ENCODE measurements at places on chromosomes 12 and 14.

GRCh38 chr12:121279071-121279375 is 17.5 kb downstream of the CAMKK2 start:
- no peak for DNase-seq

- no peak for DNase-seq
Observed at GRCh38 chr14:75268633-75269550, 9.7 kb upstream of the FOS start.

DNA sequence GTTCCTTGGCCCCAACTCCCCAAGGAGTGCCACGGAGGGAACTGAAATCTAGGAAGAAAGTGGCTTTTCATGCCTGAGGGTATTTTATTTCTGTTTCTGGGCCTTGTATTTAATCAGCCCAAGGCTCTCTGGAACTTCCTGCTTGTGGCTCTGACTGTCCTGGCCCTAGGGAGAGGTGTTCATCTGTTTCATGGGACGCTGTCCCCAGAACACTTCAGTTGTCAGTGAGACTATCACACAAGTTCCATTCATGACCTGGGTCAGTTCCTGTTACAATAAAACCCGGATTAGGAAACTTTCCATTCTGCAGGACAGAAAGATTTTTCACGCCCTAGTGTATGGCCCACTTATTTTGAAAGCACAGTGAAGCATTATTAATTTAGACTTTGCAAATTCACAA is 18.5 kb upstream of the TC2N start:
- DNase-seq: no peak

GRCh38 chr12:2891240-2892053 is 756 bp downstream of the TULP3 start:
- DNase-seq: no peak

DNA sequence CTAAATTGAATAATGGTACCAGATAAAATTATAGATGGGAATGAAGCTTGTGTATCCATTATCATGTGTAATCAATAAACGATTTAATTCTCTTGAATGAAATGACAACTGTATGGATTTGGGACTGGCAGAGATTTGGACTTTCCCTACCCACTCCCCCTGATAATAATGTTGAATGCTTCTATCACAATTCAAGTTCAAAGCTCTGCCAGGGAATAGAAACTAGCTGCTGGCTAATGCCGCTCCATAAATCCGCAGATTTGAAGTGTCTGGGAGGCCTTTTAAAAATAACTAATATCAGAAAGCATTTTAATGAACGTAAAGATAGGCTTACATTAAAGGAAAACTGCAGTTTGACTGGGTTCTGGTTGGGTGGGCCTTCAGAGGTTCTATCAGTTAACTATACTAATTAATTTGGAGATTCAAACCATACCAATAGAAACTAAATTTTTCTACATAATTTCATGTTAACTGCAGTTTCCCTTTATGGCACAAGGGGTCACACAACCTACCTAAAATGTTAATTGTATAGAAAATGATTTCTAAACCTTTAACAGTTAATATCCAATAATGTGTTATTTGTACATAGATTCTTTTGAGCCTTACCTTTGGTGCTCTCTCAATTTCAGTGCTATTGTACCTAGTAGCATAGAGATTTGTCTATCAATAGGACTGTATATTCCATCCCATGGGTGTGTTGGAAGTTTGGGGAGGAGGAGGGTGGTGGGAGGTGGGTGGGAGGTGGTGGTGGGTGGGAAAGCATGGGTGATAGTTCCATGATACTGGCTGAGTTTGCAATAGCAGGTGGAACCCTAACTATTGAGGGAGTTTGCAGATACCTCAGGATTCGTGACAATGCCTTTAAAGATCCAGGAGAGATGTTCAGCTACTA is 4.9 kb downstream of the HNRNPA1 start:
- no peak for DNase-seq

GRCh38 chr12:126201981-126202537 is 1136.8 kb downstream of the AACS start:
- DNase-seq: no peak

- DNase-seq: no peak
Observed at GRCh38 chr12:94831081-94831751, 172.3 kb downstream of the NDUFA12 start.

DNA sequence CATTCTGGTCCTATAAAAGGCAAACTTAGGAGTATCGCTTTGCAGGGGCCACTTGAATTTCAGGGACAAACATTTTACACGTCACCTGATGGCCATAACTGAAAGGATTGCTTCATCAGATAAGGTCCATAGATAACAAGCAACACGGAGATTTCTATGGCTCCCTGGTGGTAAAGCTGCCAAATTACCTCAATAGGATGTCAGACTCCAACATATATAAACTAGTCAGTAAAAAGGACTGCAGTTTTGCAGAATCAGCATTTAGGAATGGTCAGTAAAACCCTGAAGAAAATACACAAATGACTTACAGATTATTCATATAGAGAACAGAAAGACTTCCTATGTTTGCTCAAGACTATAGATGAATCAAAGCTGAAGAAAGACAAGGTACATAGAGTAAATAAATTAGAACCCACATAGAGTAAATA is 66.1 kb upstream of the GRIP1 start:
- no peak for DNase-seq

DNA sequence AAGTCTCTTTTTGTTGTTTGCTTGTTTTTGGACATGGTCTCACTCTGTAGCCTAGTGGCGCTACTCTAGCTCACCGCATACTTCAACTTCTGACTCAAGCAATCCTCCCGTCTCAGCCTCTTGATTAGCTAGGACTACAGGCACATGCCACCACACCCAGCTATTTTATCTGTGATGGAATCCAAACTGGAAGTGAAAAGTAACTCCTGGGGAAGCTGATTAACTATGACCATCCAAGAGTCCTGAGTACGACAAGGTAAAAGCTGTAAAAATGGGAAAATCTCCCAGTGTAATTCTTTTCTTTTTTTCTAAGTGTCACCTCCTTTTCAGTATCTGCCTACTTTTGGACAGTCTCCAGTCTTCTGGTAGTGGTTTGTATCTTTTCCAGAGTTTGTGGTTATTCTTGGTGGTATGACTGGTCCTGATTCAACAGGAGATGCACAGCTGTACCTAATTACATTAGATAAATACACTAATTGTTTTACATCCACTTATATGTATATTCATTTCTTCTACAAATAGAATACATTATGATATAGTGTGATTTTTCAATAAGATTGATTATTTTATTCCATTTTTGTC is 97.8 kb downstream of the SLC6A15 start:
- no peak for DNase-seq

DNA sequence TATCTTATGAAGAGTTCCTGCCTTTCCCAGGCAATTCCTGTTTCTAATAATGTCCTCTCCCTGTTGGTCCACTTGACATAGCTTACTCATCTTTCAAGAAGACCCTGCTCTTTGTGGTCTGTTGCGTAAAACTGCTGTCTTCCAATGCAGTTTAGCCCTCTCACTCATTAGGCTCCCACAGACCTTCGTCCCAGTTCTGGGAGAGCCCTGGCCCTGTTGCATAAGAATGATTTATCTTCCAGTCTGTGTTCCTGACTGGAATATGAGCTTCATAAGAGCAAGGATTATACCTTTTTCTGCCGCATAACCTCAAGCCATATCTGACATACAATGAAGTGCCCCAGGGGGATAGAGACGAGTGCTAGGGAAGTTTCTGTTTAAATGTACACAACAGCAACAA is 365.9 kb upstream of the NOVA1 start:
- no peak for DNase-seq

DNA sequence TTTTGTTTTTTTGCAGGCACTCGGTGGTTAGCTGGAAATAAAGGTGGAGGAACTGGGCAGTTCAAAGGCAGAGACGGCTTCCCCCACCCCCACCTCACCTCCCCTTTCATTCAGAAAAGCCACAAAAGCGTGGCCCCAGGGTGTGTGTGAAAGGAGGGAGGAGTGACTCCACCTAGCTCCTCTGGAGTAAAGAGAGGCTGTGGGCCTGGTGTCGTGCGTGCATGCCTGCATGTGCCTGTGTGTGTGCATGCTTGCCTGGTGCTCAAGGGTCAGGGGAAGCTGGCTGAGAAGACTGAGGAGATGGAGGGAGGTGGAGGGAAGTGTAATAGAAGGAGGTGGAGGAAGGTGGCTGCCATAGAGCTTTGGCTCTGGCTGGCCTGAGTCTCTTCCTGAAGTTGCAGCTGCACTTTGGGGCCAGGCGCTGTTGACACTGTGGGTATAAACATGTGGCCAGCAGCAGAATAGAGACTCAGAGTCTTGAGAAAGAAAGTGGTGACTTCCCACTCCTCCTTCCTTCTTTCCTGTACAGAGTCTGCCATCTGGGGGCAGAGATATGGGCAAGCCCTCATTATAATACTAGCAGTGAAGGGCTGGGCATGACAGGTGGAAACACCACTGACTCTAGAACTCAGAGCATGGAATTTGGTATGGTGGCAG is 36.9 kb upstream of the SINHCAF start:
- no peak for DNase-seq

DNA sequence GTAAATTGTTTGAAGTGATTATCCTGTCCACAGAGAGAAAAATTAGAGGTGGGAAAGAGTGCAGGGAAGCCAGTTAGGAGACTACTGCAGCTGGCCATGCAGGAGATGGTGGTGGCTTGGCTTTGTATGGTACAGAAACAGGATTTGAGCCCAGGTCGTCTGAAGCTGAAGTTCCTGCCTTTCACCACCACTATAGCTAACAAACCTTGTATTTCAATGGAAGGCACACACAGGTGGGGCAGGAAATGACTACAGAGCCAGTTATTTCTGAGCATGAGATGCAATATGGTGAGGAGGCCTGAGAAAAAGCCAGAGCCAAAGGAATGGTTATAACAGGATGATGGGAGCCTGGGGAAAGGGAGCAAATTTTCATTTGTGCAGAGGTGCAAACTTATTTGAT is 103.9 kb downstream of the BTG1 start:
- no peak for DNase-seq

- no peak for DNase-seq
Observed at GRCh38 chr12:130220706-130221100, 58.4 kb downstream of the FZD10 start.

GRCh38 chr14:24365600-24366412 is 2.2 kb upstream of the NFATC4 start:
- no peak for DNase-seq

- no peak for DNase-seq
Observed at GRCh38 chr12:105539735-105540134, 209.2 kb downstream of the C12orf75 start.

- DNase-seq: no peak
Observed at GRCh38 chr12:52846356-52846970, 2.3 kb downstream of the KRT78 start.

DNA sequence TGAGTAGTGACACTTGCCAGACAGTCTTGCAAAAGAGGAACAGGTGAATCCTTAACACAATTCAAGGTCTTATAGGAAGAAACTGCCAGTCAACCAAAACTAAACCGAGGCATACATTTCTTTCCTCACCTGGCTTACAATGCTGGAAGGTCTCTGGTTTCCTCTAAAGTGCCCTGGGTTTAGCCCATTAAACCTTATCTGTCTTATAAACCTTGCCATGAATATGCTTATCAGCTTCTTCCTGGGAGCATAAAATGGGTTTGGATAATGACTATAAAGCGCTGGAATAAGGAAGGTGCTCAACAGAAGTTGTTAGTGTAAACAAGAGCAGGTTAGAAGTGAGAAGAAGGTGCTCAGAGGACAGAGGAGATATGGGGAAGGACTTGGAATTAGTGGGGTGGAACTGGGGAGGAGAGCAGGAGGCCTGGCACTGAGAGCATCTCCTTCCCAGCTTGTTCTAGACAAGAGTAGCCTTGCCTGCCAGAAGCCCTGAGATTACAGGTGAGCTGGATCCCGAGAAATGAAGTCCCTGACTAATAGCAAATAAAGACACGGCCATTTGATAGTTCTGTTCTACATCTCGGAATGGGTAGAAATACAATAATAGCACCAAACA is 14.1 kb upstream of the GPRC5A start:
- DNase-seq: no peak

DNA sequence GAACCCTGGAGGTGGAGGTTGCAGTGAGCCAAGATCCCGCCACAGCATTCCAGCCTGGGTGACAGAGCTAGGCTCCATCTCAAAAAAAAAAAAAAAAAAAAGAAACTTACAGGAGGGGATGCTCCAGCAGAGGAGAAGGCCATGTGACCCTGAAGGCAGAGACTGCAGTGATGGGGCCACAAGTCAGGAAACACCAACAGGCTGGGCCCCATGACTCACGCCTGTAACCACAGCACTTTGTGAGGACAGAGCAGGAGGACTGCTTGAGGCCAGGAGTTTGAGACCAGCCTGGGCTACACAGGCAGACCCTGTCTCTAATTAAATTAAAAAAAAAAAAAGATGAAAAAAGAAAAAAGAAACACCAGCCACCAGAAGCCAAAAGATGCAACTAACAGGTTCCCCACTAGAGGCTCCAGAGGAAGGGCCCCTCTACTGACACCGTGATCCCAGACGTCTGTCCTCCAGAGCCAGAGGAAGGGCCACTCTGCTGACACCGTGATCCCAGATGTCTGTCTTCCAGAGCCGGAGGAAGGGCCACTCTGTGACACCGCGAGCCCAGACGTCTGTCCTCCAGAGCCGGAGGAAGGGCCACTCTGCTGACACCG is 9.1 kb upstream of the GLT1D1 start:
- DNase-seq: no peak

DNA sequence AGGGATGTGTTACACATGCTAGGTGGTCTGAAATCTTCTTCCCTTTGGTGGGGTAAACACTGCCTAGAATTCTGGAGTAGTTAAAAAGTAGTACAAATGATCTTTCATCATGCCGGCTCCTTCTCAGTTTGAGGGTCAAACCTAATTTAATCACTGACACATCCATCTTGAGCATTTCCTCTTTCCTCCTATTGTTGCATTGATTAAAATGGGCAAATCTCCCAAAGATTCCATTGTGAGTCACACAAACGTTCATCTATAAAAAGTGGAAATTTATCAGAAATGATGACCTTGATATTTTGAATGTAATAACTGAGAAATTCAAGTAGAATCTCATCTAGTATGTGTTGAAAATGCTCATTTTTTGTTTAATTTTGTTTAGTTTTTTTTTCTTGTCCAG is 996.0 kb downstream of the NRXN3 start:
- DNase-seq: no peak

GRCh38 chr14:91328313-91329050 is 84.0 kb upstream of the GPR68 start:
- DNase-seq: no peak

DNA sequence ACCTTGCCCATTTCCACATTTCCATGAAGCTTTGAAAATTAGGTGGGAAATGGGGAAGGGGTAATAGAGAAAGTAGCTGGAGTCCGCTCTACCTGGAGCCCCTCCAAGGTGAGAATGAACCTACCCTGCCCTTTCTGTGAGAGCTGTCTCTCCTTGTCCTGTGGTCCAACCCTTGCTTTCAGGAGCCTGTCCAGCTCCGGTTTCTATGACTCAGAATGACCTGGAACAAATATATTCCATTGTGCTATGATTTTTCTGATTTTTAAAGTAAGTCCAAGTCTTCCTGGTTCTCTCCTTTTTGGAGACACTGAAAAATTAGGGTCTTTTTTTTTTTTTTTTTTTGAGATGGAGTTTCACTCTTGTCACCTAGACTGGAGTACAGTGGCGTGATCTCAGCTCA is 89.1 kb upstream of the VASH1 start:
- no peak for DNase-seq

GRCh38 chr12:26346736-26347135 is 151.4 kb downstream of the SSPN start:
- DNase-seq: no peak
